ENCODE measurements at places on chromosomes 5 and 9.
A peak's percentile ranks its signal among the peaks of the same experiment; 100 is the strongest.

DNA sequence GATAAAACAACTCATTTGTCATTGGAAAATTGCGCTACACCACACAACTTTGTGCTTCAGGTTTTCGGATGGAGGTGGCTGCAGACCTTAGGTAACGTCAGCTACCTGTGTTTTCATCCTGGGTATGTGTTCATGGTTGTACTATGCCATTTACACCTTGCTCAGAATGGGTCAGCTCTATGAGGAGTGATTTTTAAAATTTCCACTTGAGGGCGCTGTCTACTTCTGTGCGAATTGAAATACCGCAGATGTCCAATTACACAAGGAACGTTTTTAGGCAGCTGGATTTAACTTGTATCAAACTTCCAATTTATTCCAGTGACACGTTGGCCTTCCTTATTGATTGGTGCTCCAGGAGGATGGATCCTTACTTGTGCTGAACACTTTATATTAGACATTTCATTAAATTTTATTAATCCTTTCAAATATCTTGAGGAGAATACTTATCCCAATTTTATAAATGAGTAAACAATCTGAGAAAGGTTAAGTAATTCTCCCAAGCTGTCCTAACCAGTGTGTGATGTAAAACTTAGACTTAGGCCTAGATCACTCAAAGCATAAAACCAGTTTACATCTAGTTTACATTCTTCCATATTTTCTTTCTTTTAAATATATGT lies 23.4 kb downstream of the DMRTA1 start:
- DNase-seq: no peak

DNA sequence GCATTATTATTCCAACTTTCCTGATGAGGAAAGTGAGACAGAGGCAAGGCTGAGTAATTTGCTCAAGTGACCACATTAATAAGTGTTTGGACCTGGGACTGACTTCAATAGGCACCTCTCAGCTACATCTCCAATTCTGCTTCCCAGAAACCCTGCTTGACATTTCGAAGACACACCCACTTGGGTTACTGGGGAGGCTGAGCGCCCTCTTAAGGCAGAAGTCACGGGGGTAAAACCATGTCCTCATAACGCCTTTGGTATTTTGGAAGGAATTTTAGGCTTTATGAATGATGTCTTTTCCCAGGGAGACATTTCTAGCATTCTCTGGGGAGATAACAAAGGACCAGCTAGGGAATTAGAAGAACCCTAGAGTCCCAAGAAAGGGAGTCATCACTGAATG lies 53.3 kb downstream of the TRPC7 start:
- no peak for DNase-seq

DNA sequence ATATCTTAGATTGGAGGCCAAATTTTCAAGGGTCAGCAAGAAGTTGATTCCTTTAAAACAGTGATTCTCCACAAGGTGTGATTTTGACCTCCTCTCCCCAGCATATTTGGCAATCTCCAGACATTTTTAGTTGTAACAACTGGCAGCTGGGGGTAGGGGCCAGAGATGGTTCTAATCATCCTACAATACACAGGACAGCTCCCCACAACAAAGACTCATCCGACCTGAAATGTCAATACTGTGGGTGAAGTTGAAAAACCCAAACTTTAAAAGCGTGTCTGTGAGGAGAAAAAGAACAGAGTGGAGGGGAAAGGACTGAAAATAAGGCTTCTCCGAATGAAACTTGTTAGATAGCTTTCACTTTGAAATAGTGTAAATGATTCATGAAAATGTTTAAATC lies 10.0 kb upstream of the STRBP start:
- no peak for DNase-seq

GRCh38 chr9:134056483-134057306 lies 11.1 kb downstream of the BRD3 start:
- DNase-seq: no peak

DNA sequence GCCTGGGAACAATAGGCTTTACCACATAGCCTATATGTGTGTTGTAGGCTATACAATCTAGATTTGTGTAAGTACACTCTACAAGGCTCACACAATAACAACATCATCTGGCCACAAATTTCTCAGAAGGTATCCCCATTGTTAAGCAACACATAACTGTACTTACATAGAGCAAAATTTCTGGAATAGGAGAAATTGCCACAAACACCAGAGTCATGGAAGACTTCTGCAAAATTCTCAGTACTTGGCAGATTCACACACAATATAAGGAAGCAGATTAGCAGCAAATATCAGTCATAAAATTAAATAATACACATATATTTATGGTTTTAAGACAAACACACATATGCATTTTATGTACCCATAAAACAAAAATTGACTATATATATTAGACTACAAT lies 16.4 kb downstream of the GNAQ start:
- no peak for DNase-seq

DNA sequence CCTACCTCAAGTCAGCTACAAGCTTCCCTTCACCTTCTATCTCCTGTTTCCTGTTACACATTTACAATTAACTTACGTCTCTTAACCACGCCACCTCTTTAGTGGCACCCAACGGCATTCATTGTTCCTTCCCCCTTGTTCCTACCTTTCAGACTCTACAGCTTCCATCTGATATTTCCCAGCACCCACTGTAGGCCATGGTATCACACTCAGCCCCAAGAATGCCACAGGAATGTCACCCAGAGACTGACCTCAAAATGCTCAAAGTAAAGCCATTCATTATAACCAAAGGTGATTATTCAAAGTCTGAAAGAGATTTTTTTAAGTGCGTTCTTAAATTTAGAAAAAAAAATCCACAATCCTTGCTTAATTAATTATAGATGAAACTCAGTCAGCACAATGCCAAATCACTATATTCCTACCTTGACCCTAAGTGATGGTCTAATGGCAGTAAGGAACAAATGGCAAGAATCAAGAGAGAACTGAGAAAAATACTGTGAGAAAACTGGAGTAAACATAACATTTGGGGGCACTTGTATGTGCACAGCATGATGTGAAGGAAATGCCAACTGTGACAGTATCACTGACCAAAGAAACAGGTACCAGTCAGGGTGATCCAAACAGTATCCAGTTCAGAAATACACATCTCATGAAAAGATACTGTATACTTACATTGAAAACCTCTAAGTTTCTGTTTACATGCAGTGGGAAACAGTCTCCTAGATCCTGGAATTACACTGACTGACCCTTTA lies 52.1 kb downstream of the CTNND2 start:
- DNase-seq: no peak

DNA sequence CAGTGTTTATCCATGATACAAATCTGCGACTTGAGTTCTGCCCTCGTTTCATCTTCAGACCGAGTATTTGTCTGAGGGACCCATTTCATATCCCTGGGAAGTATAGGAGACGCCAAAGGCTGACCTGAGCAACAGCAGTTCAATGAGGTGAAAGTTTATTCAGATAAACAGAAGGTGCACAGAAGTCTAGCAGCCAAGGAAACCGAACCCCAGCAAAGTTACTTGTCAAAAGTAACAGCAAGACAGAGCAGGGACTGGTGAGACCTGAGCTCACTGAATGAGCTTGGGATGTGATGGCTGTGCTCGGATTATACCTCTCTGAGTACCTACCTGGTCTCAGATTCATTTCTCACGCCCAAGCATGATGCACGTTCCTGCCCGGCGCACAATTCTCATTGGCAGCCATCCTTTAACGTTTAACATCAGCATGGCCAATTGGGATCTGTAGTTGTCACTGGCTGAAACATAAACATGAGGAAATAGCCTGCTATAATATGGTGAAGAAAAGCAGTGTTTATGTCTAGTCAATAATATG lies 599 bp downstream of the LYRM7 start:
- no peak for DNase-seq

- no peak for DNase-seq
Measured at GRCh38 chr5:141872496-141873356, 5.5 kb downstream of the PCDH1 start.

- no peak for DNase-seq
Measured at GRCh38 chr5:168468836-168469235, 17.4 kb upstream of the RARS1 start.

DNA sequence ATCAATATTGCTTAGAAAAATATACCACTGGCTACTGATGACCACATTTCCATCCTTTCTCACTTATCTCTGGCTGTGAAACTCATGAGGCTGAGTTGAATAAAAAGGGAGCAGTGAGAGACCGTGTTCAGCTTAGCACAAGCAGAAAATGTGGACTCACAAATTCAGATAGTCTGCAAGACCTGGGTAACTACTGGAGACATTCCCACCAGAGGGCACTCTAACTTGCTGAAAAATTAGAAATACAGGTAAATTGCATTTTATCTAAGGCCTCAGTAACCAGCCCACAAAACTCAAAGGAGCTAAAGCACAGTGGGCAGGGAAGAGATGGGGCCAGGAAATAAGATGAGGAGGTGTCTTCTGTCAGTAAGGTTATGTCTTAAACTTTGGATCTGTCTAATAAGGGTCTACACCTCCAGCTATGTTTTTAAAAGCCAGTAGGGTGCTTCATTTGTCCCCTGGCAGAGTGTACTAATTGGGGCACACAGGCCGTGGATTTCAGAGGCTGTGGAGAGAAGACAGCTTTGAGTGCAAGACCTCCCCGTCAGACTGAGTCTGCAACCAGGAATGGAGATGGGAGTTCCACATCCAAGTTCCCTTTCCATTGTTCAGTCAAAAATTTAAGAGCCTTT lies 8.7 kb upstream of the NDUFB6 start:
- DNase-seq: peak; percentile 24

GRCh38 chr9:97695995-97696802 lies 941 bp downstream of the XPA start:
- no peak for DNase-seq

DNA sequence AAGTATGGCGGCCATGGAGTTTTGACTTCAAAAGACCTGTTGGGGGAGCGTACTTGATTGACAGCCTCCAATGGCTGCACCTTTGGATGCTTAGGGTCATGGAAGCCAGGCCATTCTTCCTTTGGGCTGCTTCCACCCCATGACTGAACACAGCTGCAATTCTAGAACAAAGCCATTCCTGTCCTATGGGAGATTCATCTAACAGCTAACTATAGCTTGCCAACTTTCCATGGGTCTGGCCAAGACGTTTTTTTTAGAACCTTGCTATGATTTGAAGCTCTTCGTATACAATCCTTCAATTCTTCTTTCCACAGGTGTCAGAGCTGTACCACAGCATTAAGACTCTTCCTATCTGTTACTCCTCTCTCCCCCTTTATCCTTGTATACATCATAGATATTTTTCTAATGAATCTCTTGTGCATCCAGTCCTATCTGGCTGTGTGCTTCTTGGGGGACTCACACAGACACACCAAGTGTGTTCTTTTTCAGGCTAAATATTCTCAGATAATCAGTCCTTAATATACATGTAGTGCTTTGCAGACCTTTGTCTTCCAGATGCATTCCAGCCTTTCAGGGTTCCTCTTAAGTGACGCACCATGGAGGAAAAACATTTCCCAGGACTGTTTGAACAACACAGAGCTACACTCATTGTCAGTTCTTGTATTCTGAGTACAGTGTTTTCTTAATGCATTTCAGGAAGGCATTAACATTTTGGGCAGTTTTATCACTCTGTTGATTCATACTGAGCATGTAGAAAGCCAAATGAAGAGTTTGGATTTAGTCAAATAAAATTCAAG lies 198.9 kb downstream of the TAF11L14 start:
- peak; percentile 45 for DNase-seq

GRCh38 chr5:16726538-16726946 lies 109.7 kb upstream of the RETREG1 start:
- no peak for DNase-seq

DNA sequence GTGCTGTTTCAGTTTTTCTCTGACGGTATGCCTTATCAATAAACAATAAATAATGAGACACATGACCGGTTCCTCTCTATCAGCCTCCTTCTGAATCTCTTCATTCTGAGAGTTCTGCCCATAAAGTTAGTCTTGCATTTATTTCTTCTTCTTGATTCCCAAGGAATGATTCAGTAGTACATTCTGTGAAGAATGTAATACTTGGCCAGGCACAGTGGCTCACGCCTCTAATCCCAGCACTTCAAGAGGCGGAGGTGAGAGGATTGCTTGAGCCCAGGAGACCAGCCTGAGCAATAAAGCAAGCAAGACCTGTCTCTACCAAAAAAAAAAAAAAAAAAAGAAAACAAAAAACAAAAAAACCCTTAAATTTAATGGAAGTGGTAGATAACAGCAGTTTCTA lies 53.9 kb downstream of the PAM start:
- no peak for DNase-seq

DNA sequence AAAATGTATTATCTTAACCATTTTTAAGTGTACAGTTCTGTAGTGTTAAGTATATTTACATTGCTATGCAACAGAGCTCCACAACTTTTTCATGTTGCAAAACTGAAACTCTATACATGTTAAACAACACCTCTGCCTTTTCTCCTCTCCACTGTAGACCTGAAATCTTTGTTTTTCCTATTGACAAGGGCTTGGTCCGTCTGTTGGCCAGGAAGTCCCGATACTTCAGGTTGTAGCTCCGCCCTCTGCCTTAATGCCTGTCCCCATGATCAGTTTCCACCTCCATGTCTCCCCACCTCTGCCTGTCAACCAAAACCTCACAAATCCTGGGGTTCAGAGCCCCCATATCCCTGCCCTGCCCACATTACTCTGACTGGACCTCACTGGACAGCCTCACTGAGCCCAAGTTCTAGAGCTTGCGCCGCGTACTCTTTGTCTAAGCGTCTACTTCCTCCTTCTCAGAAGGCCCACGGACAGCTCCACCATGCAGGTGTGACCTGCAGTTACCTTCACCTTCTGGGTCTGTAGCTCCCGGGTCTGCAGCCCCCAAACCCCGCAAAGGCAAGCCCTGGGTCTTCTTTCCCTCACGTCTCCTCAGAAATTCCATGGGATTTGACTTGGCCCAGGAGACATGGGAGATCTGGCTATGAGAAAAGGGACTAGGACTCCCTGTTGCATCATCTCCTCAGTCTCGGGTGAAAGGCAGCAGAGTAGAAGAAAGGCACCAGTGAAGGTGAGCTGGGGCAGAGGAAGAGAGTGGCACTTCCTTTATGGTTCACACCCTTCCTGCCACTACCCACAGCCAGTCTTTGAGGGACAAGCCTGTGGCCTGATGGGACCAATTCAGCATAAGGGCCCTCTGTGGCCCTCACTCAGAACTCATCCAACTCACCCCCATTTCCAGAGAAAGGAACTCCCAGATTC lies 8.0 kb downstream of the GLIPR2 start:
- DNase-seq: no peak

DNA sequence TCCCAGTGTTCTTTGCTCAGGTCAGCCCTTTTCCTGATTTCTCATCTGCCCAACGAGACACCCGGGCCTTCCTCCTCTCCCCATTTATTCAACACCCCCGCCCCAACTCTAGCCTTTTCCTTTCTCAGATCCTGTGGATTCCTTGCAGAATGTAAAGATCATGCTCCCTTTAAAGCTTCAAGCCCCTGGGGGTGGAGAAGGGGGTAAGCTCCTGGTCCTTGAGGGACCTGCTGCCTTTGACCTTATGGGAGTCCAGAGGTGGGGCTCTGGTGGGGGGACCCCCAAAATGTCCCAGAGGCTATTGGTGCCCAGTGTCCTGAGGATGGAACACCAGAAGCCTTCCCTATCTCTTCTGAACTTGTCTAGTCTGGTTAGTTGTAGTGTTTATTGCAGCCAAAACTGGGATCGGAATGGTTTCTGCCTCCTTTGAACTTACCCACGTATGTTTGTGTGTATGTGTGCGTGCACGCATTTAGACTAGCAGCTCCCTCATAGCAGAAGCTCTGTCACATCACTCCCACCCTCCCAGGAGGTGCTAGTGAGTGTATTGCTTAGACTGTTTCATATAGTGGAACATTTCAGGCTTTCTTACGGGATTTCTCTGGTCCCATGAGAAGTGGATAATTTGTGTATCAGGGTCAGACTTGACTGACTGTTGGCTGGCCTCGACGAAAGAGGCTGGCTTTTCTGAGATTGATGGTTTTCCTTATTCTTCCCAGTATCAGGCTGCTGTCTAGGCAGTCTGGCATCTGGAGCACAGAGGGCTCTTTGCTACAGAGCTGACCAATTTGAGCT lies 1.1 kb downstream of the GALNT10 start:
- DNase-seq: peak; percentile 30
